Right kidney (tissue), 9 donors: ENCODE measurements at places on chromosomes 3 and 15.

- DNase-seq, result no peak
These were observed 5.7 kb upstream of the FBLN2 start for GRCh38 chr3:13543253-13543652.

GRCh38 chr3:150410311-150411105 is 2.4 kb downstream of the TSC22D2 start:
- peak; percentile 61 for DNase-seq

- DNase-seq, result no peak
These were observed 131.5 kb downstream of the FNDC3B start for GRCh38 chr3:172170841-172171240.

DNA sequence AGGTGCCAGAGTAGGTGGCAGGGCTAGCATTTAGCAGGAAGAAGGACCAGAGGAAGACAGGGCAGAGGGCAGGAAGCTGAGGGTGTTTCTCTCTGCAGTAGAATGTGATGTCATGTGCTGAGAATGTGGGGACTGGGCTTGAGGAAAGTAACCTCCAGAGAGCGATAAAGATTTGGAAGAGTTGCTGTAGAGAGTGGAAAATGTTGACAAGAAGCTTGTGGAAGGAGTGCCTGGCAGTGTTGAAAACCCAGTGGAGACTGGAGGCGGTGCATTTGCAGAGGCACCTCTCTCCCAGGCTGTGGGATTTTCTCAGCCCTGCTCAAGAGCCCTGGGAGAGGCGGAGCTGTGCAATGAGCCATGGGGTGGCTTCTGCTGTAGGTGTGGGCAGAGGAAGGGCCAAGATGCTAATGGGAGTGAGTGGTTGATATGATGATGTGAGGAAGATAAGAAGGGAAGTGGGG is 54.8 kb downstream of the MESD start:
- DNase-seq, result no peak

DNA sequence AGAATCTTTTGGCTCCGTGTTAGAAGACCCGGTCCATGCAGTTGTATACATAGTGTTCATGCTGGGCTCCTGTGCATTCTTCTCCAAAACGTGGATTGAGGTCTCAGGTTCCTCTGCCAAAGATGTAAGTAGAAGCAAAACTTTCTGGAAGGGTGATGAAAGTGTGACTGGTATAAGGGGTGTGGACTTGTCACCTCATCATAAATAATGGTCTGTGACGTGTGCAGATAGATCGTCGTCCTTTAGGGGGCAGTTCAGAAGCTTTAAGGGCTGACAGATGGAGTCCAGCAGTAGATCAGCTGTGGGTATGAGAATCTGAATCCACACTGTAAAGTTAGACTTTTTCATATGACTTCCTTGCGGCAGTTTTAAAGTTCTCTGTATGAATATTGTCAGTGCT is 15.3 kb downstream of the SEC61A1 start:
- no peak for DNase-seq

DNA sequence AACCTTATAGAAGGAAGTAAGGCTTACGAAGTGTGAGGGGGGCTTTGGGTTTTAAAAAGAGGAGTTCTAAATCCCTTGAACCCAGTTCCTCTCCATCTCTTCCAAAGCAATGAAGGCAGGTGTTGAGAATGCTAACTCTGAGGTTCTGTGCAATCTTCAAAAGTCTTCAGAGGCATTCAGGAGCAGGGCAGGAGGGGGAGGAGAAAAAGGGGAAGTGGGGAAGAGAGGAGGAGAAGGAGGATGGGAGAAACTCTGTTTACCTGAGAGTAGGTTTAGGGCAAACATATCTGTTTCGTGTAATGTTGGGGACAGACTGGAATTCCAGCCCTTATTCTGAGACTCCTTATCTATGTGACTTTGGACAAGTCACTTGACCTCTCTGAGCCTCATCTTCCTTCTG is 36.9 kb downstream of the FAM3D start:
- DNase-seq, result no peak

GRCh38 chr3:10753964-10754363 is 62.1 kb upstream of the SLC6A11 start:
- DNase-seq, result peak; percentile 32

DNA sequence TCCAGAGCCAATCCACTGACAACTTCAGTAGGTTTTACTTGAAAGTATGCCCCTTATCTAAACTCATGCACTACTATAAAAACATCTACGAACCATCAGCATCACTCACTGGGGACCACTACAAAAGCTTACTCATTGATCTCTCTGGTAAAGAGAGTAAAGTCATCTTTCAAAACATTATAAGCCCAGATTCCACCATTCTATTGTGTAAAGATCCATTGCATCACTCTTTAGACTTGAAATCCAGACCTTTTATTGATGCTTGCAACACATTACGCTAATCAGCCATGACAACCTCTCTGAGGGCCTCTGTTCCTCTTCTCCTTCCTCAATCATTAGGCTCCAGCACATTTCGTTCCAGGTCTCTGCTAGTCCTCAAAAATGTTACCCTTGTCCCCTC is 248.9 kb upstream of the WNT5A start:
- DNase-seq, result no peak

DNA sequence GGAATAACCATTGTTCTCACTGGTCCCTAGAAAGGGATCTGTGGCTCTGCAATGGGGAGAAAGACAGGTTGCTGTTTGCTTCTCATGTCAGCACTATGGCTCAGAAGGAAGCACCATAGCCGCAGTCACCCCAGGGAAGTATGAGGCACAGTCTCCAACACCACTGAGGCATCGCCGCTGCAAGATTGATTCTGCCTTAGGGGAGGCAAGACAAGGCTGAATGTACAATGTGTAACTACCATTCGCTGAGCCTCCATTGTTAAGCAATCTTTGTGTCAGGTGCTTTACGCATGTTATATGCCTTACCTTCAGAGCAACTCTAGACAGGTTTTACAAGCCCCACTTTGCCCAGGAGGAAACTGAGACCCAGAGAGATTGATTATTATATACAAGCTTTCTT is 100.7 kb upstream of the KCNMB2 start:
- no peak for DNase-seq

DNA sequence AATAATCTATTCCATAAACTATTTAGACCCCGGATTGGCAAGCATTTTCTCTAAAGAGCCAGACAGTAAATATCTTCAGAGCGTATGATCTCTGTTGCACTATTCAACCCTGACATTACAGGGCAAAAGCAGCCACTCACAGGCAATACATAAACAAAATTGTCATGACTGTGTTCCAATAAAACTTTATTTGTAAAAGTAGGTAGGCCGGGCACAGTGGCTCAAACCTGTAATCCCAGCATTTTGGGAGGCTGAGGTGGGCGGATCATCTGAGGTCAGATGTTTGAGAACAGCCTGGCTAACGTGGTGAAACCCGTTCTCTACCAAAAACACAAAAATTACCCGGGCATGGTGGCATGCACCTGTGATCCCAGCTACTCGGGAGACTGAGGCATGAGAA is 66.5 kb downstream of the ADAMTS9 start:
- DNase-seq, result no peak

GRCh38 chr3:66889750-66890494 is 108.2 kb upstream of the KBTBD8 start:
- DNase-seq, result no peak

DNA sequence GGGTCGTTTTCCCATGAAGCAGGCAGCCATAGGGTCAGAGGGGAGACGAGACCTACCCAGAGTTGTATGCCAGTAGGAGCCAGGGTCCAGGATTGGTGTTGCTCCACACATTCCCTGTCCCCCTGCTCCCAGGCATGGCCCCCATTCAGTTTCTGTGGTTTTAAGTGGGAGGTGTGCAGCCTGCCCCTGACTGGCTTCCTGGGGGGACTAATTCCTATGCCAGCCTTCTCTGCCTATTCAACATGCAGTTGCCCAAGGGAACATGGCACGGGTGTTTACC is 126.3 kb downstream of the EEFSEC start:
- no peak for DNase-seq

GRCh38 chr3:31035681-31036080 is 141.2 kb upstream of the GADL1 start:
- no peak for DNase-seq

- DNase-seq, result no peak
These were observed 530.0 kb downstream of the MECOM start for GRCh38 chr3:169133178-169134161.

DNA sequence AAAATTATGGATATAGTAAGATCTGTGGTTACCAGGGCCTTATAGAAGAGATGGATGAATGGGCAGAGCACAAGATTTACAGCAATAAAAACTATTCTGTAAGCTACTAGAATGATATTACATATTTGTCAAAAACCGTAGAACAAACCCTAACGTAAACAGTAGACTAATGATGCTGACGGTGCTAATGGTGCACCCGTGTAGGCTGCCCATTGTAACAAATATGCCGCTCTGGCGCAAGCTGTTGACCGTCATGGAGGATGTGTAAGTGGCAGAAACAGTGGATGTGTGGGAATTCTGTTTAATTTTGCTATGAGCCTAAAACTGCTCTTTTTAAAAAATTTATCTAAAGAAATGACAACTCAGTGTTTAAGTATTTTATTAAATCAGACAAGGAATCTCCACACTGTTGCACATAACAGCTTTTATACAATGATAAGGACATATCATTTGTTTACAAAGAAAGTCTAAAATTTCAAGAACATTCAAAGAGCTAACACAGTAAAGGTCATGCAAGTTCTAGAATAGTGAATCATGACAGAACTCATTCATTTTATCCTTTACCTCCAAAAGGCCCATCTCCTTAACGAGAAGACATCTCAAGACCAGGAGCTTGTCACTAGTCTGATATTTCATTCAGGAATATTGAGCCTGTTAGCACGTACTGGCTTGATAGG is 32.8 kb downstream of the TFRC start:
- no peak for DNase-seq

DNA sequence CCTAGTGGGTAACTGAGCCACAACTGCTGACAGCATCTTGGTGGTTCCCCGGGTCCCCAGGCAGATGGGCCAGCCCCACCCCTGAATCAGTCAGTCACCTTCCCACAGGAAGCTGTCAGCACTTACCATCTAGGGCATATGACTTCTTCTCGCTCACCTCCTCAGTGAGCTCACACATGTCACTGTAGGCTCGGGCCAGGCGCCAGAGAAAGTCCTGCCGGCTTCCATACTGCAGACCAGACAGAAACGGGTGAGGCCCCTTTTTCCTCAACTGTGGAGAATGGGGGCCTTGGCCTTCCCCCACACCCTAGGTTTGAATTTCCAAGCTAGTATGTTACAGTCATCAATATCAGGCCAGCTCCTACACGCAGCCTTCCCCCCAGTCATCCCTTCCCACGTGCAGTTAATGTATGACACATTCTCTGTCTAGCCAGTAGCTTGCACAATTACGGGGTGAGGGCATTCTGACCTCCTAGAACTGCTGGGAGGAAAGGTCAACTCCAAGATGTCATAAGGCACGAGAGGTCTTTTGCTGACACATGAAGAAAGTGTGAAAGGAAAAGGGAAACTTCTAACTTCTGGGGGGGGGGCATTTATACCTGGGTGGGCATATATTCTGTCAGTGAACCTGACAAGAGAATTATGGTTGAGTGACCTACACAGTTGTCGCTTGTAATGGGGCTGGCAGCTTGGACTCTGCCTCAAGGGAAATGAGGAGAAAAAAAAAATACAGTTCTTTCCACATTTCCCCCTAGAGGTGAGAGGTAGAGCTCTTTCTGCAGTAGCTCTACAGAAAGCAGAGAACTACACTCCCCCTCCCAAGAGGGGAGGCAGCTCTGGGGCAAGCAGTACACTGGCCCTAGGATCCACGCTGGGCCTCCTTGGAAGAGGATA is 10.9 kb downstream of the RMDN3 start:
- DNase-seq, result no peak

- DNase-seq, result no peak
These were observed 43.7 kb downstream of the IGSF11 start for GRCh38 chr3:118990823-118991560.

DNA sequence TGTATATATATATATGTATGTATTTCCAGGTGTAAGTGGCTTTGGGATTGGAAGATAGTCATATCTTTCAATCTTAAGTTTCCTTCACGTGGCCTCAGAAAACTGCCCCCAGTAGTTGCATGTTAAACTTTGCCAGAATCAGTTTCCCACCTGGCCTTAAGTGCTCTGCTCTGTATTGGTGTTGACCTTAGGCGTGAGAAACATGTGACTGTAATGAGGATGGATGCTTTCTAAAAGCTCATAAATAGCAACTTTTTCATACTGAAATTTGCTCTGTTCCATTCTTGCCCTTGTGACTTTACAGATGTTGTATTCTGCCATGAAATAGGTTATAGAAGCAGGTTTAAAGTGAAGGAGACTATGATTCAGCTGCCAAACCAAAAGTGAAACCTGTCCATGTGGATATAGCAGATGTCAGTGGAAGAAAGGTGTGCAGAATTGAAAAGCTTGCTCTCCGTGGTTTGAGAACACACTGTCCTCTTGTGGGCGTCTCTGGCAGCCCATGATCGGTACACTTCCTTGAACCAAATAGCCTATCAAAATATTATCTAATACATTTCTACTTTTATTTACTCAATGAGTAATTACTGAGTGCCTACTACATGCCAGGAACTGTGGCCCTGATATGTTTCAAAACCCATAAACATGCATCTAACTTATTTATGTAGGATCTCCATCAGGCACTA is 15.8 kb downstream of the SCG5 start:
- DNase-seq, result no peak

GRCh38 chr3:42013691-42014457 is 52.0 kb upstream of the ULK4 start:
- peak; percentile 83 for DNase-seq

GRCh38 chr15:67097930-67098740 is 32.7 kb downstream of the SMAD3 start:
- no peak for DNase-seq

- DNase-seq, result no peak
These were observed 27.9 kb upstream of the SLC6A1 start for GRCh38 chr3:10964537-10965167.

GRCh38 chr3:37704064-37704463 is 157.6 kb upstream of the CTDSPL start:
- DNase-seq, result no peak

- no peak for DNase-seq
These were observed 21.8 kb downstream of the MAP2K5 start for GRCh38 chr15:67564021-67564967.

DNA sequence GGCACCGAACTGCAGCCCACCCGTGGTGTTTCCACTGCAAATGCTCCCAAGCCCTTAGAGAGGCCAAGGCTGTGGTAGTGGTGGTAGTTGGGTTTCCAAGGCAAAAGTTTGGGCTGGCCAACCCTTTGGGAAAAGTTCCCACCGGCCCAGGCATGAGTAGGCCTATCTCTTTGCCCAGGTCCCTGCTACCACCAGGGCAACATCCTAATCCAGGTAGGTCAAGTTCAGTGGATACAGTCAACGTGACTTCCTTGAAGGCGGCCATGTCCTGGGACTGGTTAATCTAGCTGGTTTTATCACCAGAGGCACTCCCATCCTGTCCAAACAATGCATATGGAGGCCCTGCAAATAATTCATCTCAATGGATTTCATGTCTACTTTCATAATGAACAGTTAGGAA is 1.6 kb upstream of the ONECUT1 start:
- DNase-seq, result peak; percentile 6

GRCh38 chr15:77118882-77119321 is 48.0 kb upstream of the TSPAN3 start:
- peak; percentile 35 for DNase-seq

GRCh38 chr3:113736548-113737089 is 9.4 kb downstream of the NAA50 start:
- DNase-seq, result peak; percentile 19
